Endodermal cell (in vitro differentiated cells): ENCODE measurements at places on chromosomes 1 and 21. TPM values are rescaled to one million over a fixed set of nuclear protein-coding genes. Genes with fewer than 3 reads are reported as not detected.

GUCA2A gene
- total RNA-seq = 1.9 and 2.3 TPM in 2 replicates

- H3K27ac ChIP-seq = no peak overlapping the region
- H3K4me1 ChIP-seq = no peaks in the 10 kb centered on the region
- peak; percentile 77 for DNase-seq
- peaks cover 11% of the 10 kb centered on the region for H3K27me3 ChIP-seq
Observed at GRCh38 chr1:156898161-156898566, 4.6 kb downstream of the PEAR1 start.

DNA sequence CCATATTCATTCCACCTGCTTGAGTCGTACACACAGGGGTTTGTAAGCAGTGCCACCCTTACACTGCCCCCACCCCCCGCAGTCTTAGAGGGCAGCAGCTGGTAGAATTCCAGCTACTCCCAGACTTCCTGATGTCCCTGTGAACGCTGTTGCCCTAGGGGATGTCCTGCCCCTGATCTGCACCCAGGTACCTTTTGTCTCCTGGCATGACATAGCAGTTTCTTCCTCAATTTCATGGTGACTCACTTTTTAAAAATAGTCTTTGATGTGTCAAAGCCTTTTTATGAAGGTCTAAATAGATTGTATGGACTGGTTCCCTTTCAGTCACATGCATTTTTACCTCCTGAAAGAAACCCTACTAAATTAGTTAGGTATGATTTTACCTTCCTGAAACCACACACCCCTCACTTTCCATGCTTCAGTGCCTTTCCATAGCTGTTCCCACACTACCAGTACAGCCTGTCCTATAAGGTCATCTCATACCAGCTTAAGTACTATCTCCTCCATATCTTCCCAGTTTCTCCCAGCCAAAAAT is 76.4 kb downstream of the ST3GAL3 start:
- H3K27ac ChIP-seq = no peak overlapping the region
- no peaks in the 10 kb centered on the region for H3K27me3 ChIP-seq
- no peak for DNase-seq
- no peaks in the 10 kb centered on the region for H3K36me3 ChIP-seq
- H3K4me3 ChIP-seq = no peak overlapping the region

- H3K4me1 ChIP-seq = no peaks in the 10 kb centered on the region
- H3K36me3 ChIP-seq = no peaks in the 10 kb centered on the region
- no peaks in the 10 kb centered on the region for H3K27me3 ChIP-seq
- DNase-seq = no peak
Observed at GRCh38 chr21:44670642-44671432, 4.1 kb upstream of the KRTAP12-2 start.

KPRP gene
- total RNA-seq = not detected in 2 replicates

DNA sequence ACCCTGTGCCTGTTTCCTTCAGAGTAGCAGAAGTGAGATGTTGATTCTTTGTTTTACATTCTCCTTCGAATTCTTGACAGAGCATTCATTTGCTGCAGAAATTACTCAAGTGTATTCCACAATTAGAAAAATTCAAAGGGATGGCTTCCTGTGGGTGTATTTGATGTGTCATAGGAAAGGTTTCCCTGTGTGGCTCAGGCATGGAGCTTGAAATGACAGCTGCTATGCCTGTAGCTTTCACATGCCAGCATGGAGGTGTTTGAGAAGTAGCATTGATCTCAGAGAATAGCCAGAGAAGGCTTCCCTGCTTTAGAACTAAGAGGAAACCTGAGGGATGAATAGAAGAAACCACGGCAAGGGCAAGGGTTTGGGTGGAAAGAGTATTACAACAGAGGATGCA is 317.2 kb upstream of the DEPDC1 start:
- no peak overlapping the region for H3K4me3 ChIP-seq
- no peaks in the 10 kb centered on the region for H3K36me3 ChIP-seq
- no peaks in the 10 kb centered on the region for H3K27me3 ChIP-seq
- H3K27ac ChIP-seq = no peak overlapping the region
- no peaks in the 10 kb centered on the region for H3K4me1 ChIP-seq
- no peak for DNase-seq

RNU1-4 gene
- 2,483 and 2,807 TPM in 2 replicates for total RNA-seq

DNA sequence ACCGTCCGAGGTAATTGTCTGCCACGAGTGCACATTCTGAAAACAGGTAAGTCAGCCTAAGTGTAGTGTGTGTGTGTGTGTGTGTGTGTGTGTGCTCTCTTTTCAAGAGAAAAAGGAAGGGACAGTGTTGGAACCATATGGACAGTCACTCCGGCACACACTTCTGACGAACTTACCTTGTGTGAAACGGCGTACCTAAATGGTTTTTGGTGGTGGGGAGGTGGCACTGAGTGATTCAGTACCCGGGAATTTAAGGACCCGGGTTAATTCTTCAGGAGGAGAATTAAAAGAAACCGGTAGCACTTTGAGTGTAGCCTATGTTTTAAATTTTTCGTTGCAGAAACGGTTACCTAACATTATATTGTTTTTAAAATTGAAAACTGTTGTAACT is 286 bp downstream of the ODR4 start:
- peak overlapping the region; percentile 98 for H3K27ac ChIP-seq
- DNase-seq = no peak
- peaks cover 53% of the 10 kb centered on the region for H3K36me3 ChIP-seq
- H3K4me1 ChIP-seq = no peaks in the 10 kb centered on the region

MIXL1 gene
- 86.3 and 108 TPM in 2 replicates for total RNA-seq

GRCh38 chr1:89736937-89737733 is 83.7 kb upstream of the LRRC8D start:
- DNase-seq = no peak
- no peak overlapping the region for H3K4me3 ChIP-seq
- no peaks in the 10 kb centered on the region for H3K4me1 ChIP-seq
- H3K27me3 ChIP-seq = no peaks in the 10 kb centered on the region

- no peaks in the 10 kb centered on the region for H3K27me3 ChIP-seq
- peak overlapping the region; percentile 77 for H3K4me3 ChIP-seq
- no peak for DNase-seq
Observed at GRCh38 chr1:224182057-224182865, 779 bp upstream of the DEGS1 start.

LCE2C gene
- total RNA-seq = not detected in 2 replicates

DNA sequence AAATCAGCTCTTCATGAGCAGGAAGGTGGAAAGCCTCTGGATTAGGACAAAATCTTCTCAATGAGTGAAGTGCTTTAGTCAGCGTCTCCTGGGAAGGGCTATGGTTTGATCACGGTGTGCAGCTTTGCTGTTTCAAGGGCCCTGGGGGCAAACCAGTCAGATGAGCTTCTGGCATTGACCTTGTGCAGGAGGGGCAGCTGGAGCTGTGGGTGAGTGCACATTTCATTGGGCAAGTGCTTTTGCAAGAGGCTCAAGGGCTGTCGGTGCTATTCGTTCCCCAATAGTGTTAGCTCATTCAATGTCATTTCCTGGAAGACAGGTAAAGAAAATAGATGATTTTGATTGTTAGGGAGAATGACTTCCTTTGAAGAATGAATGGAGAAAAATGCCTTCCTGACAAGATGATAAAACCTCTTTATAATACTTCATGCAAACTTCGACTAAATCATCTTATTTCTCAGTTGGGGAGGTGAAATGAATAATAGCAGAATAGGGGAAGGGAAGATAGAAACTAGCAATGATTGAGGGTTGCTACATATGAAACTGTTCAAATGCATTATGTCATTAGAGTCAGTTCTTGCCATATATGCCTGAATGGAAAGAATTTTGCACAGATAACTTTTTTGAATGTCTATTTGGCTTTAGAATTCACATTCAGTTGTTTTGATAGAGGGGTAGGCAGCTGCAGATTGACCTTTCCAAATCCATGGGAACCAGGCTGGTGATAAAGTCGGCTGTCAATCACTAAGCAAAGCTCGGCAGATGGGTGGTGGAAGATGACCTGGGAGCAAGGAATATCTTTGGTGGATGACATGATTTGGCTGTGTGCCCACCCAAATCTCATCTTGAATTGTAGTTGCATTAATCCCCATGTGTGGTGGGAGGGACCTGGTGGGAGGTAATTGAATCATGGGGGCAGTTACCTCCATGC is 12.9 kb upstream of the DISC1 start:
- peaks cover 14% of the 10 kb centered on the region for H3K27me3 ChIP-seq
- H3K36me3 ChIP-seq = no peaks in the 10 kb centered on the region
- no peak for DNase-seq

DNA sequence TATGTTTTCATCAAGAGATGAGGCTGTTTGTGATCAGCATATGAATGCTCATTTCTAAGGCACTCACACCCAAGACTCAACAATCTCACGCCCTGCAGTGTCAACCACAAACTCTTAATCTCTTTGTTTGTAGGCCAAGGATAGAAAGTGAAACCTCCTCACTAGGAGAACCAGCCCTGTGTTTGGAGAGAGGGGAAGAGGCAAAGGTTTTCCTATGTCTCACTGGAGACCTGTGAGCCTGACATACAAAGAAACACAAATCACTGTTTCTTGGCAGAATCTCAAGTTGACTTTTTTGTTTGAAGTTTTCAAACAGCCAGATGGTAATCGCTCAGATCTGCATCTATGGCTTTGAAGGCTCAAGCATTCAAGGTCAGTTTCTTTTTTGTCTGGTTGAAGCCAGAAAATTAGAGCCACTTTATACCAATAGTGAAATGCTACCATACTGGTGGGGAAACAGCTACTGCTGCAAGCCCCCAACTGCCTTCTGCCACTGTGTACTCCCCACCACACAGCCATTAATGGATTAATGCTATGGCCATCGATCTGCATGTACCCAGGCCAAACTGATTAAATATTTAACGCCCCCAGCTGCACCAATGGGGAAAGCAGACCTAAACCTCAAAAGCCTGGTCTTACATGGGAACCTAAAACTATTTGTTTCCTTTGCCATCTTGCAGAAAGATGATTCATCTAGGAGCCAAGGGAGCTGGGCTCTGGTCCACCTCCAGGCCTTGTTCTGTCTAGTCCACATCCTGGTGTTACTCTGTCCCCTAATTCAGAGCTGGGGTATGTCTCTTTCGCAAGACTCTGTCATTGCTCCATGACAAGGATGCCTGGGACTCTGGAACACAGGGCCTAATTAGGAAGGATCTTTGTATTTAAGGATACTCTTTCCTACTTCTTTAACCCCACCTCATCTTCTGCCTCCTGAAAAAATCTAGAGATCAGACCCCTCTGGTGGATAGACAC is 16.3 kb downstream of the PDZK1 start:
- H3K4me3 ChIP-seq = no peak overlapping the region
- peak; percentile 72 for DNase-seq
- peaks cover 20% of the 10 kb centered on the region for H3K4me1 ChIP-seq
- no peaks in the 10 kb centered on the region for H3K27me3 ChIP-seq

UBL4B gene
- not detected in 3 replicates for total RNA-seq

ZNF496 gene
- total RNA-seq = 55.4 and 63.5 TPM in 2 replicates

GRCh38 chr21:44716984-44717383 is 5.6 kb upstream of the TSPEAR start:
- no peak overlapping the region for H3K4me3 ChIP-seq
- no peaks in the 10 kb centered on the region for H3K36me3 ChIP-seq
- no peak for DNase-seq

FUBP1 gene
- total RNA-seq = 222 and 242 TPM in 2 replicates

DNA sequence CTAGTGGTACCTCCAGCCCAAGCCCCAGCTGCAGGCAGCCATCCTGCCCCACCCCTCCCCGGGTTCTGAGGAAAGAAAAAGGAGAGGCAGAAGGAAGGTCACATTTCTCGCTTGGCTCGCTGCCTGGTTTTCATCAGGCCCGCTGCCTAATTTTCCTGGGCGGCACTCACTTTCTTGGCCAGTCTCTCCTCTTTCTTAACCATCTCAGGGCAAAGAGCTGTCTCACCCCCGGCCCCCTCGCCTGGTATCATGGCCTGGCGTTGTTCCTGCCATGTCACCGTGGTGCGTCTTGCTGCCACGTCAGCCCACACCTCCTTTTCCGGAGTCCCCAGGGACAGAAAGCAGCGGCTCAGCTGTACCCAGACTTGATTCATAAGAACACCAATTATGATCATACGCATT is 26.6 kb upstream of the CASZ1 start:
- H3K27me3 ChIP-seq = no peaks in the 10 kb centered on the region
- no peaks in the 10 kb centered on the region for H3K36me3 ChIP-seq
- no peak for DNase-seq
- H3K27ac ChIP-seq = no peak overlapping the region
- peaks cover 4% of the 10 kb centered on the region for H3K4me1 ChIP-seq

DNA sequence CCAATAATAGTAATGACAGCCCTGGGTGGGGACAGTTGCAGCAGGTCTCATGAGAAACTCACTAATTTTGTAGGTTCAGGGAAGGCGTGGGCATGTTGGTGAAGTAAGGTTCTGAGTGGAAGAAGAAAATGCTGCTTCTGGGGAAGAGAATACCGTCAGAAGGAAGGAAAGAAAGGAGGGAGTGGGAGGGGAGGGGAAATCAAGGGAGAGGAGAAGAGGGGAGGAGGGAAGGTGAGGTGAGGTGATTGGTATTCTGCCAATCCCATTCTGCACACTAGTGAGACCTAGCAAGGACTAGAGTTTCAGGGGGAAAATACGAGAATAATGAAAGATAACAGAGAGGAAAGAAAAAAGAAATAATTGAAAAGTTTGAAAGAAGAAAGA is 32.4 kb upstream of the MGST3 start:
- H3K36me3 ChIP-seq = no peaks in the 10 kb centered on the region
- H3K27me3 ChIP-seq = peaks cover 17% of the 10 kb centered on the region
- H3K4me1 ChIP-seq = no peaks in the 10 kb centered on the region
- H3K4me3 ChIP-seq = peak overlapping the region; percentile 93

- DNase-seq = no peak
- no peak overlapping the region for H3K4me3 ChIP-seq
- no peak overlapping the region for H3K27ac ChIP-seq
- no peaks in the 10 kb centered on the region for H3K36me3 ChIP-seq
Observed at GRCh38 chr1:224168859-224169380, 14.1 kb upstream of the DEGS1 start.

GRCh38 chr1:208007938-208008342 is 97.0 kb upstream of the CD34 start:
- H3K27ac ChIP-seq = no peak overlapping the region
- no peaks in the 10 kb centered on the region for H3K4me1 ChIP-seq
- H3K27me3 ChIP-seq = no peaks in the 10 kb centered on the region
- H3K36me3 ChIP-seq = no peaks in the 10 kb centered on the region

CCDC27 gene
- total RNA-seq = not detected in 2 replicates

NR1I3 gene
- not detected in 3 replicates for total RNA-seq
